Activated CD4-positive, alpha-beta memory T cell treated with anti-CD3 and anti-CD28 coated beads for 36 hours (primary cell): ENCODE measurements at places on chromosomes 5 and 9. TPM values are rescaled to one million over a fixed set of nuclear protein-coding genes. Genes with fewer than 3 reads are reported as not detected.
A peak's percentile ranks its signal among the peaks of the same experiment; 100 is the strongest.

- H3K36me3 ChIP-seq, result no peaks in the 10 kb centered on the region
- no peak overlapping the region for H3K4me3 ChIP-seq
- H3K4me1 ChIP-seq, result no peaks in the 10 kb centered on the region
These were observed 93.1 kb downstream of the NUDT12 start for GRCh38 chr5:103469288-103470040.

DNA sequence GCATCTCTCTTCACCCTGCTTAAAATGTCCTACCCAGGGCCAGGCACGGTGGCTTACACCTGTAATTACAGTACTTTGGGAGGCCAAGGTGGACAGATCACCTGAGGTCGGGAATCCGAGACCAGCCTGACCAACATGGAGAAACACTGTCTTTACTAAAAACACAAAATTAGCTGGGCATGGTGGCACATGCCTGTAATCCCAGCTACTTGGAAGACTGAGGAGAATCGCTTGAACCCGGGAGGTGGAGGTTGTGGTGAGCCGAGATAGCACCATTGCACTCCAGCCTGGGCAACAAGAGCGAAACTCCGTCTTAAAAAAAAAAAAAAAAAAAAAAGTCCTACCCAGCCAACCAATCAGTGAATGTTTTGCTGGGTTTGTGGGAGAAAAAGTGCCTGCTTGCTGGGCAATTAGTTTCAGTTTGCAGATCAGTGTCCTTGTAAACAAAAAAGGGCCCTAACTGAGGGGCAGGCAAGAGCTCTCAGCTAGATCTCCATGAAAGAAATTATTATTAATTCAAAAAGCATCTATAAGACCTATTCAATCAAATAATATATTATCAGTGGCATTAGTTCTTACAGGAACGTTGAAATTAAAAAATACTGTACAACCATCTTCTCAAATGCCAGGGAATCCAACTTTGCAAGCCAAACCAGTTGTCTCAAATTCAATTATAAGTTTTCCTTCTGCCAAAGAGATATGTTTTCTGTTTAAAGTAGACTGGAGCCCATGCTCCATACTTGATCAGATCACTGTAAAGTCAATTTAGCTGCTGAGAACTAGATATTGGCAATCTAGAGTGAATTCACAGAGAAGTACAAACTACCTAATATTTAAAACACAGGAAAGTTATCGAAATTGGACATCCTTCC lies 3.9 kb downstream of the MEGF9 start:
- H3K36me3 ChIP-seq, result no peaks in the 10 kb centered on the region
- peak; percentile 37 for DNase-seq
- H3K4me3 ChIP-seq, result peak overlapping the region; percentile 64
- no peaks in the 10 kb centered on the region for H3K27me3 ChIP-seq
- peaks cover 31% of the 10 kb centered on the region for H3K4me1 ChIP-seq
- peak overlapping the region; percentile 54 for H3K27ac ChIP-seq

- H3K27me3 ChIP-seq, result peaks cover 2% of the 10 kb centered on the region
- peaks cover 2% of the 10 kb centered on the region for H3K36me3 ChIP-seq
- H3K27ac ChIP-seq, result no peak overlapping the region
- DNase-seq, result no peak
These were observed 451.6 kb upstream of the CD180 start for GRCh38 chr5:67648201-67648671.

- H3K36me3 ChIP-seq, result no peaks in the 10 kb centered on the region
- H3K4me3 ChIP-seq, result no peak overlapping the region
- H3K27me3 ChIP-seq, result peaks cover 42% of the 10 kb centered on the region
These were observed 170.4 kb upstream of the RAI14 start for GRCh38 chr5:34485768-34486030.

ADAM19 gene
- total RNA-seq, result 107 TPM

NR2F1-AS1 gene
- not detected for total RNA-seq

BTNL9 gene
- total RNA-seq, result not detected

- peaks cover 2% of the 10 kb centered on the region for H3K36me3 ChIP-seq
- H3K4me1 ChIP-seq, result peaks cover 71% of the 10 kb centered on the region
- H3K27me3 ChIP-seq, result peaks cover 15% of the 10 kb centered on the region
- H3K27ac ChIP-seq, result no peak overlapping the region
- DNase-seq, result no peak
These were observed 1.2 kb upstream of the NEK6 start for GRCh38 chr9:124256517-124257069.
